NCI-H526 treated with DMSO at 0.1 percent for 48 hours (cell line): ENCODE measurements at places on chromosomes 3 and 15.

DNA sequence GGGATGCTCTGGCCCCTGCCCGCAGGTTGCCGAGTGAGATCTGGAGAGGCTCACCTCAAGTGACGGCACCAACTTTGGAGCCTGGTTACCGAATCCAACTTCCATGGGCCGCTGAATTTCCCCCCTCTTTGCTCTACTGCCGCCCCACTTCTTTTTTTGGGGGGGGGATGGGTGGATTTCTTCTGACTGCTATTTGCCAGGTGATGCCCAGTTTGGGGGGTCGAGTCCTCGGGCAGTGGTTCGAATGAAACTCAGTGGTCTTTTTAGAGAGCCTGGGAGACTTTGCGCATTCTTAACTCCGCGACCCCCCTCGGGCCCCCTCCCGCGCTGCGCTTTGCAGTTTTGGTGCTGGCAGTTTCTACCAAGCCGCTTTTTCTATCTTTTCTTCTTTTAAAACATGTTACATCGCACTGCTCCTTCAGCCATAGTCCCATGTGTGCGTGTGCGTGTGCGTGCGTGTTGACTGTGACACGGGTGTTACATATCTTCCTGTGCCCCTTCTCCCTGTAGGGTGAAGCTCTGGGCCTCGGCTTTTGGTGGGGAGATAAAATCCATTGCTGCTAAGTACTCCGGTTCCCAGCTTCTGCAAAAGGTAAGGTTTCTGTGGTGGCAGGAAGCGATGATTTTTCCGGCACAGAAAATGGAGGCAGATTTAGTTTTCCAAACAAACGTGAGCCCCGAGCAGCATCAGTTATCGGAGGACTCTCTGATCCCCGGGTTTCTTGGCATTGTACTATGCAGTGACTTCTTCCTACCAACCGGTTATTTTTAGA lies 837 bp downstream of the CACNA2D3 start:
- peak; percentile 38 for DNase-seq

DNA sequence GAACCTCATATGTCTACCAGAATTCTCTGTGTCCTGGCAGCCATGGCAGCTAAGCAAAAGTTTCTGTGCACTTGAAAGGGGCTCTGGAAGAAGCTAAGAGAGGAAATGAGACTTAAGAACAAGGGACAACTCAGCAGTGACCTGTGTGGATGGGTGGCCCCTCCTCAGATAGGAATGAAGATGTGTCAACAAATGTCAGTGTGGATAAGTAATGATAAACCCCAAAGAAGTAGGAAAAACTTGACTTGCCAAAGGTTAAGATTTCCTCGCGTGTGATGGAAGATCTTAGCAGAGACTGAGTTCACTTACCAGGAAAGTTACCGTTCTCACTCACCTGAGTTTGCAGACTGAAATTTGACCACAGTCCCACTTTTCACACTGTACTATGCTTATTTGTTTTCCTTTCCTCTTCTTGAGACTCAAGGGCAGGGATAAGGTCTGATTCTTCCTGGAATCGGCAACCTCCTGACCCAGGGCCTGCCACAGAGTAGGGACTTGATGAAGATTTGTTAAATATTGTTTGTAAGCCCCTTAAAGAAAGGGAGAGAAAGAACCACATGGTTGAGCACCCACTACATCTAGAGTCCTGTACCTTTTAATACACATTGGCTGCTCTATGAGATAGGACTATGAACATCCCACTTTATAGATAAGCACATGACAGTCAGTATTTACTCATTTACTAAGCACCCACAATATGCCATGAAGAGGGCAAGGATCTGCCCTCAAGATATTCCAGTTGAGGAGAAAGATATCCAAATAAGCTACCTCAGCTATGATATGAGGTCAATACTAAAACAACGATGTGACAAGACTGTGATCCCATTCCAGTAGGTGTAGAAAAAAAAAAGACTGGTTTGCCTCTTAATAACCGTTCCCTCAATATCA lies 7.3 kb upstream of the HRH1 start:
- DNase-seq: no peak

GRCh38 chr15:33621141-33621540 lies 310.4 kb downstream of the RYR3 start:
- no peak for DNase-seq

DNA sequence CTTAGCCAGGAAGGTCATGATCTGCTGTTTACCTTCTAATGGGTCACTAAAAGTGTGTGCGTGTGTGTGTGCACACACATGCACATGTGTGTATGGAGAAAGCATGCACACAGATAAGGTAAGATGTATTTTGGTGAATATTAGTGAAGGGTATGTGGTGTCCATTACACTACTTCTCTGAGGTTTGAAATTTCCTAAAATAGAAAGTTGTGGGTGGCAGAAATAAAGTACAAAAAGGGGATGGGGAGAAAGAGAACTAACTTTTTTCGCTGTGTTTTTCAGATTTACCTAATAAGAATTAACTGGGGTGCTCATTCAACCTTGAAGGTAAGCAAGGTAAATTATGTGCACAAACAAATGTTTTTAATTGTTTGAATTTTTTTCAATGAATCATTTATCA lies 24.4 kb upstream of the NR2E3 start:
- DNase-seq: no peak

GRCh38 chr3:157067114-157067513 lies 92.8 kb downstream of the CCNL1 start:
- DNase-seq: peak; percentile 88

DNA sequence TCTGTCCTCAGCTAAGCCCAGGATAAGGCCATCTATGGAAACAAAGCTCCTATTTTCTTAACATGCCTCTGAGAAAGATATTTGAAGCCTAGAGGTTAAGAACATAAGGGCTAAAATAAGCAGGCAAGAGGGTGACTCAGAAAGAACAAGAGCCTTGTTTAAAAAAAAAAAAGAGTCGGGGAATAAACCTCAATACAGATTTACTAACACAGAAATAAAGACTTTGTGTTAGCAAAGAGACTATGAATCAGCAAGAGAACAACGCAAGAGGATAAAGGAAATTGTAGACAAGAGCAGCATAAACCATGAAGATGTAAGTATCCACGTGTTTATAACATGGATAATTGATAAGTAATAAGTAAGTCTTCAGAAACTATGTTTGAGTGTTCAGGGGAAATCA lies 36.0 kb downstream of the RAB27A start:
- DNase-seq: no peak

DNA sequence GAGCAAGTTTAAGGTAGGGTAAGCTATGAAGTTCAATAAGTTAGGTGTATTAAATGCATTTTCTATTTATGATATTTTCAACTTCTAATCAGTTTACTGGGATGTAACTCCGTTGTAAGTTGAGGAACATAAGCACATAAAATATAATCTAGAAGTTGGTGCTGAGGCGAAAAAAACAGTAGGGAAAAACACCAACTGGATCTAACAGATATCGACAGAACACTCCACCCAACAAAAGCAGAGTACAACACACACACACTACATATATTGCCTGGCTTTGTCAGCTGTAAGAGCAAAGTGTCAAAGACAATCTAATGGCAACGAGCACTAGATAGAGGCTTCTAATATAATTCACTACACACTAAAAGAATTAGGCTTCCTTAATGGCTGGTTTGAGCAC lies 8.4 kb downstream of the PIK3R4 start:
- DNase-seq: no peak

DNA sequence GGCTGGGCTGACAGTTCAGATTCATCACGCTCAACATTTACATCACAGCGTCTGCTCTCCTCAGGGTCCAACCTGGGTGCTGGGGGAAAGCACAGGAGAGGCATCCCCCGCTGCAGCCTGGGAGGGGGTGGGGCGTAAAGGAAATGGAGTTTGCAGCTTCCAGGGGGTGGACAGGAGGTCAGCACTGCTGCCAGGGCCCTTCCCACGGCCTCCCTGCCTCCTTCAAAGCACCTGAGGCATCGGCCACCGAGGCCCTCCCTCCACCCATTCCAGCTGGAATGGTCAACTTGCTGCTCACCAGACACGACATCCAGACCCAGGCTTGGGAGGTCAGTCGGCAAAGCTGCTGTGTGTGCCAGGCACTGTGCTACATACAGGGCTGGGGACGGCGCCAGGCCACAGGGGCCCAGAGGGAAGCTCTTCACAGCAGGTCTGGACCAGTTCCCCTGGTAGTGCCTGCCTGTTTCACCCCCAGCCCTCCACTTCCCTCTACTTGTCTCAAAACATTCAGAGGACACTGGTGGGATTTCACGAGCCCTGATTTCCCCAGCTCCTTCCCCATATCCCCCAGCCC lies 120.7 kb downstream of the ANP32A start:
- DNase-seq: no peak

DNA sequence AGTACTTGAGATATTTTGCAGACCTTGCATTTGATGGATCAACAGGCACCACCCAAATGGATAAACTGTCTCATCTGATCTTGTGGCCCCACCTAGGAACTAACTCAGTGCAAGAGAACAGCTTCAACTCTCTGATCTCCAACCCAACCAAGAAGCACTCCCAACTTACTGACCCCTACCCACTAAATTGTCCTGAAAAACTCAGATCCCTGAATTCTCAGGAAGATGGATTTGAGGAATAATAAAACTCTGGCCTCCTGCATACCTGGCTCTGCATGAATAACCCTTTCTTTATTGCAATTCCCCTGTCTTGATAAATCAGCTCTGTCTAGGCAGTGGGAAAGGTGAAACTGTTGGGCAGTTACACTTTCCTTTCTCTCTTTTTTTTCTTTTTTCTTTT lies 247.9 kb downstream of the ZPLD1 start:
- DNase-seq: no peak

- no peak for DNase-seq
Measured at GRCh38 chr3:4880850-4881249, 98.4 kb upstream of the BHLHE40 start.

GRCh38 chr3:186870421-186871201 lies 28.1 kb downstream of the ADIPOQ start:
- DNase-seq: no peak

DNA sequence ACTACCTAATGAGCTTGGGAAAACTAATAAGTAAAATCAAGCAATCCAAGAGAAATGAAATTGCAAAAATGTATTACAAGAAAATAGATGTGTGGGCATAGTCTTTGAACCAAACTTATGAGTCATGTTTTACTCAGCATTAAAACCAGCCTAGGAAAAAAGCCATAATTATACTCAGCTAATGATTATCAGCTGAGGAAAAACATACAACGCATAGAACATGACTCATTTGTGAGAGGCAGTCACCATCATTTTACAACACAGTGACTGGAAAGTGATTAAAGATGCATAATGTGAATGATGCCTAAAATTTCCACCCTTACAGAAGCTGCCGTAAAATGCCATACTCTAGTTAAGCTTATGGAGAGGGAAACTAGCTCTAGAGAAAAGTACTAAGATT lies 238.0 kb upstream of the EOMES start:
- DNase-seq: no peak

DNA sequence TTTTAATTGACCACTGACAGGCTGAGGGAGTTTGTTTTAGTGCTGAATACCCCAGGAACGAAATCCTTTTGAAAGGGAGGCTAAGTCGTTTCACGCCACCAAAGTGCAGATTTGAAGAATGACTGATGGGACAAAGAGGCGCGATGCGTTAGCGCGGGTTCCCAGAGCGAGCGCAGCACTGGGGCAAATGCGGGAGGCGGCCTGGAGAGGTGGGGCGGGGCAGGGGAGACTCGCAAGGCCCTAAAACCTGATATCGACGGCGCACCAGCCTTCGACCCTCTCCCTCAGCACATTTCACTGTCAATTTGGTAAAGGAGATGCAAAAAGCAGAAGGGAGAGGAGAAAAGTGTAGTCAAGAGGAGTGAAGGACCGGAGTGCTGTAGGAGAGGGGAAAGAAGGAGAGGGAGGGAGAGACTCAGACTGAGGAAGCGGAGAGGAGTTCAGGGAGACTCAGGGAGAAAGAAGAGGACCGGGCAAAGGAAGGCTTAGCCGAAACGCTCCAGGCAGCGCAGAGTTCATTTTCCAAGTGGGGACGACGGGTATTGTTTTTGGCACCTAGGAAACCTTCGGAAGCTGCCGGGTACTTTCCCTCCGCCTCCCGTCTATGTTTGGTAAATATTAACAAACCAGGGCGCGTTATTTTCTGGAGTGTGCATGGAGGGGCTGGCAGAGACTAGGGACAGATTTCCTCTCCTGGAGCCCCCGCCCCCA lies 3.8 kb upstream of the FOXB1 start:
- DNase-seq: no peak

DNA sequence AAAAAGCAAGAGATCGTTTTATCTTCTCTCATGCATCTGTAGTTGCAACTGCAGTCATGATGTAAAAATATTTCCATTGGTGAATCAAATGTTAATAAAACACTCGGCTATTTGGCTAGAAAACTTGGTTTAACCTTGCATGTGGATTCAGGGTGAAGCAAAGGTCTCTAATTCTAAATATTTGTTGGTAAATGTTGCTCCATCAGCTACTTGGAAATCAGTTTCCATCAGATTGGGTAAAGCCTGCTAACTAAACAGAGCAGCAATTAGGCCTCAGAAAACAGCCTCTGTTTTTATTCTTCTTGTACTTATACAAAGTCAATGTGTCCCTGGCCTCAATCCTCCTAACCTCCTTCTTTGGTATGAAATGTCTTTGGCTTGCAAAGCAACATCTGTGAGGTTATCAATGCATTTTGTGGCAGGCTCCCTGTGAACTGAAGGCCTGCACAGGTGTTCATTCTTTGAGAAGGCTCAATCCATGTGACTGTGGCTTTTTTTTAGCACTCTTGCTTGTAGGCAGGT lies 312.3 kb downstream of the WDR72 start:
- DNase-seq: no peak
